ENCODE measurements at places on chromosomes 3 and 15.

DNA sequence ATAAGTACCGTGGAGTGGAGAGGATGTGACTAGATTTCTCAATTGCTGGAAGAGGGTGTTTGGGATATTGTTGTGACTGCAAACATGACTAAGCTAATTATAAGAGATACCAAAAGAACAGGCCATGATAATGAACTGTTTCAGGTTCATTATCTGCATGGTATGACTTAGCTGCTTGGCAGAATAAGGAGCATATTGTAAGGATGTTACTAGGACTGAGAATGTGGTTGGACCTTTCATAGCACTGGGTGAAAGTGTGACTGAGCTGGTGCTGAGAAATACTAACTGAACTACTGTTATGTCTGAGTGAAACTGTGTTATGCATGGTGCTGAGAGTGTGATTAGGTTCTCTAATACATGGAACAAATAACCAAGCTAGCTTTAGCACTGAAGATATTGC lies 11.0 kb downstream of the SCN10A start:
- no peak for DNase-seq

DNA sequence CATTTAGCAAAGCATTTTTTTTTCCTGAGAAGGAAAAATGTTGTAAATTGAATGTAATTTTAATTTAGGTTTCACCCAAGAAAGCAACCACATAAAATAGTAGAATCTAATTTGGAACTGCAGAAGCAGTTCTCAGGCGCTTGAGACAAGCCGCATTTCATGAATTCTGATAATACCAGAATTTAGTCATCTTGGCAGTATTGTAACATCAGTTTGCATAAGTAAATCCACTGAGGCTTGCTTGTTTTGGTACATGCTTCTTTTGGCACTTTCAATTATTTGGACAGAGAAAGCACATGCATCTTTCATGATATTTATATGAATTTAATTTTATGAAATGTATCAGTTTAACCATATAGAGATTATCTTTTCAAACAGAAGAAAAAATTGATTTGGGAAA lies 389.7 kb upstream of the ROBO1 start:
- no peak for DNase-seq

DNA sequence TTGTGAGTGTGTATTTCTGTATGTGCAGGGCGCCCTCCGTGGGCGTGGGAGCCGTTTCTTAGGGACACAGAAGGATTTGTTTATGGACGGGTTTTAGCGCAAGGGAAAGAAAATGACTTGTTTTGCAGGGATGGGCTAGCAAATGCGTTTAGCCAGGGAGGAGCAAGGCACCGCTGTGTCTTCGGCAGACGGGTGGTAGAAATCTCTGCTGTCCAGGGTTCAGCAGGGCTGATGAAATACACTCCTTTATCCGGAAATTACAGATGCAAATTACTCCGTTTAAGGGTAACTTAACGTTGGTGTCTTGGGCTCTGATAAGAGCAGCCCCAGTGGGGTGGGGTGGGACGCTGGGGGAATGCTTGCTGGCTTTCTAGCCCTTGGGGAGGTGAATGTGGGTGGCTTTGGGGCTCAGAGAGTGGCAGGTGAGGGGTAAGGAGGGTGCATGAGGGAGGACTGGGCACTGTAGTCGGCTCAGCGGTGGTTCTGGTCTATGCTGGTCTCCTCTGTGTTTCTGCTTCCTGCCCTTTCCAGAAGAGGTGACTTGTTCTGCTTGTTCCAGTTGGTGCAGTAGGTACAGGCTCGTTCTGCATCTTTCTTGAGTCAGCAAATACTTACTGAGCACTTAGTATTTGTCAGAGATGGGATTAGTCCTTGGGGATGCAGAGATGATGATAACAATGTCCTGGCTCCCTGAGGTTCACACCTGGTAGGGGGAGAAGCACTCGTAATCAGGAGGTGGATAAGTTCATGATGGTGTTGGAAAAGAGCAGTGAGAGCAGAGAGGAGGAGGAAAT lies 954 bp downstream of the SV2B start:
- DNase-seq = no peak

GRCh38 chr3:114405202-114405990 lies 111.6 kb downstream of the TIGIT start:
- DNase-seq = no peak

GRCh38 chr3:126746395-126747177 lies 42.5 kb downstream of the CHCHD6 start:
- no peak for DNase-seq

DNA sequence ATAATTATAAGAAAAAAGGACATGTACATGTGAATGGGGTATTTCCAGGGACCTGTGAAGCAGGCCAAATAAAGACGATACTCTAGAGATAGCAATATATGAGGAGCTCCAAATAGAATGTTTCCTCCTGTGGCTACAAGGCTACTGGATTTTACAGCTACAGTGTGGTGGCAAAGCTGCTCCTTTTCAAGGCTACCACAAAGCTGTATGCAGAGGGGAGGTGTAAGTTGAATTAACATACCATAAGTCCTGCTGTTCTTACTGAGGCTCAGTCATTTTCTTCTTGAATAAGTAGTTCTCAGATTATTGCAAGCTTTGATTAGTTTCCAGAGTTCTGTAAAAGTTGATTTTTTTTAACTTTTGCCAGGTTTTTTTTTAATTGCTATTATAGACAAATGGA lies 1184.6 kb upstream of the EPHA6 start:
- no peak for DNase-seq

DNA sequence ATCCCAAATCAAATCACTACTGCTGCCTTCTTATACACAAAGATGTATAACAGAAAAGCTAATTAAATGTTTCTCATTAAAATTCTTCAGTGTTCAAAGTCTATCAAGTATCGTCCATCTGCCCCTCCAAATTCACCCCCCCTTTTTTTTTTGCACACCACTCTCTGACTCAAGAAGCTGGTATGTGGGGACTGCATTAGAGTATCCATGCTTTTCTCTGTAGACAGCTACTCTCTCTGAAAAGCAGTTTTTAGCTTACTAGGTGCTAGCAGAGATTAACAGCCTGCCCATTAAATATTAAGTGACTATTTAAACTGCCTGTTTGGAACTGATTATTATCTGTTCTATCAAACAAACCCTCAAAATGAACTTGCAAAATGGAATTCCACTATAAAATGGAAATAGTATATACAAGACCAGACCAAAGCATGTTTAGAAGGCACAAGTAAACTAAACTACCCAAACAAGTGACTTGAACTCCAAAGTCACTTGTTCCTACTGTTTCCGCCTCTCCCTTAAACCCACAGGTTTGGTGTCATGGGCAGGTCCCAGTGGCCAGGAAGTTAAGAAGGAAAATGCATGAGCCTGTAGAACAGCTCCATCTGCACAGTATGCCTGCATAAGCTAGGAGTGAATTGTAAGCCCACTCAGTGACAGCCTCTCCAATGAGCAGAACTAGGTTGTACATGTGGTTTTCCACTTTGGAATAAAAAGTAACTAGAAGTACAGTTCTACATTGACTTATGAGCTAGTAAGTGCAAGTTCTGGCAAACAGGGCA lies 32.5 kb downstream of the GBE1 start:
- DNase-seq = no peak

DNA sequence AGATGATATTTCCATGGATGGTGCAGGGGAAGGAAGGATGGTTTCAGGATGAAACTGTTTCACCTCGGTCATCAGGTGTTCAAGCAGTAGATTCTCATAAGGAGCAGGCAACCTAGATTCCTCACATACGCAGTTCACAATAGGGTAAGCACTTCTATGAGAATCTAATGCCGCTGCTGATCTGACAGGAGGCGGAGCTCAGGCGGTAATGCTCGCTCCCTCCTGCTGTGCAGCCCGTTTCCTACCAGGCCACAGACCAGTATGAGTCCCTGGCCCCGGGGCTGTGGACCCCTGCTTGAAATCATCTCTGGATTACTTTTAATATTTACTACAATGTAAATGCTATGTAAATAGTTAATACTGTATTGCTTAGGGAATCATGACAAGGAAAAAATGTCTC lies 241.8 kb downstream of the ROBO2 start:
- no peak for DNase-seq

GRCh38 chr15:63826528-63826927 lies 7.2 kb downstream of the HERC1 start:
- DNase-seq = peak; percentile 33

GRCh38 chr15:40737048-40737447 lies 18.0 kb downstream of the RMDN3 start:
- DNase-seq = no peak

- no peak for DNase-seq
These were observed 12.8 kb downstream of the APOD start for GRCh38 chr3:195570912-195571311.

DNA sequence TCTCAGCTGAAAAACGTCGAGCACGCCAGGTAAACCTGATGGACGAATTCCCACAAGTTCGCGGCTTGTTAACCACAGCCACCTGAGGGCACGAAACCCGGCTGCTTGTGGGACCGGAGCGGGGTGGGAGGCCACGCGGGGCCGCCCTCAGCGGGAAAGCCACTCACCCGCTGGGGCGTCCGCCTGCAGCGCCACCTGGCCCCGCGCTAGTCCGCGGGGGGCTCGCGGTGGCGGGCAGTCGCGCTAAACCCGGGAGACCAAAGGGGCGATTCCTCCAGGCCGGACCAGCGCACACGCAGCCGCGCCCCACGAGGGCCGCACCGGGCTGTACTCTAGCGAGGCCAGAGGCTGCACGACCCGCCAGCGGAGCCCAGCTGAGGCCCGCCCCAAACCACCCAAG lies 15.7 kb upstream of the CFAP161 start:
- no peak for DNase-seq

DNA sequence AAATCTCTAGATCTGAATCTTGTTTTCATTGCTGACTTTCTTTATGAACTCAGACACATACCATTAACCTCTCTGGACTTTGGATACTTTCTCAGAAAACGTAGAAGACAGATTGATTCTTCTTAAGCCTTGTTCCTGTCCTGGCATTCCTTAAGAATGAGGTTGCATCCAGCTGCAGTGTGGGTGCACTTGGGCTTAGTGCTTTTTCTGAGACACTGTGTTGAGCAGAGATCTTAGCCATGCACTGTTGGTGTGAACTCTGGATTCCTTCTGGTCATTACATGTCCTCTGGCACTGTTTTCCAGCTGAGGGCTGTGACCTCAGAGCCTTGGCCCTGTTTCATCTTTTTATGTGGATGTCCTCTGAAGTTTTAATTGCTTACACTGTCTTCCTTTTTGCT lies 428.3 kb downstream of the CNTN4 start:
- no peak for DNase-seq

DNA sequence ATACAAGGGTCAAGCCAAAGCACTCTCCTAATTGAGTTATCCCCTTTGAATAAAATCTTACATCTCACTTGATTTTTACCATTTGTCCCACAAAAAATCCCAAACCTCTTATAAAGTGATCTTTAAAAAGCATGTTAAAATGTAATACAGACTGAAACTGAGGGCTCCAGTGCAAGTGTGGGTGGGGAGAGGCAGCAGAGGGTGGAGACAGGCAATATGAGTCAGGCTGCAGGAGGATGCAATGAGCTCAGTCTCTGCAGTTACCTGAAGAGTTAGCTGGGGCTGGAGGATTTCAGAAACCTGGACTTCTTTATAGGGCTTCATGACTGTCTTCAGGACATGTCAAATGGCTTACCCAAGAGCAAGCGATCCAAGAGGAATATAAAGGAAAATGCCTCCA lies 14.2 kb upstream of the COLQ start:
- DNase-seq = peak; percentile 52

GRCh38 chr15:70238917-70239316 lies 141.2 kb upstream of the TLE3 start:
- no peak for DNase-seq

GRCh38 chr15:62922514-62922913 lies 120.0 kb upstream of the TPM1 start:
- DNase-seq = no peak

- no peak for DNase-seq
These were observed 1.4 kb upstream of the HCN4 start for GRCh38 chr15:73370151-73370550.

DNA sequence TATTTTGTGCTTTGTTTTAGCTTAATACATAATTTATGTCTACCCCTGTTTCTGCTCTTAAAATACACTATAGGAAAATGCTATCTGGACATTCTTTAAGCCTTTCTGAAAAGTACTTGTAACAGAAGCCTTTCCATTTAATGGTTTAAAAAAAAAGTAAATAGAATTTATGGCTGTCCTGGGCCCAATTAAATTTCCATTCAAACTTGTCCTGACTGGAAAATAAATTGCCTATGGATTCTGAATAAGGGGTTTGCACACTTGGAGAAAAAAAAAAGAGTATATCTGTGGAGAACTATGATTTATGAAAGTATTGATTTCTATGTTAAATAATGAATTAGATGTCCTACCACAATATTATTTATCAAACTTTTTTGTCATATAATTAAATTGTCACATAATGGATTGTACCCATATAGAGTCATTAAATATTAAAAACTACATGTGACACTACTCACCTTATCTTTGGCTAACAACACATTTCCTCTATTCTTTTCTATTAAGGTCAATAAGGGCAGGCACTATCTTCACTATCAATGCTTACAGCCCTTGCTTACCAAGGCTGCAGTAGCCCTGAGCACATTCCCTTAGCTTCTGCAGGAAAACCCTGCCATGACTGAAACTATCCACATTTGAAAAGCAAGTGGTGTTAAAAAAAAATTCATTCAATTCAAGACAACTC lies 396.1 kb upstream of the ROBO2 start:
- DNase-seq = no peak

DNA sequence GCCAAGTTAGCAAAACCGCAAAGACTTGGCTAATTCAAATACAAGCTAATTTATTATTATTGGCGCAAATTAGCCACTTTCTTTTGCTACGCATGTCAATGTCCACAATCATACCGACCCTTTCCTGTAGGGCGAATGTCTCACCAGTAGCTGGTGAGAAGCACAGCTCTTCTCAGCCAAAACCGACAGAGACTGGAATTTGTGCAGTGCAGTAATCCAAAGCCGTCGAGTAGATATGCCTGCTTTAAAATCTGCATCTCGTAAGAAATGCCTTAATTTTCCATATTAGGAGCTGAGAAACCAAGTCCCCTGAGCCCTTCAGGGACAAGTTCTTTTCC lies 614 bp upstream of the MINDY2 start:
- DNase-seq = no peak

GRCh38 chr3:64097920-64098319 lies 74.6 kb upstream of the PSMD6 start:
- no peak for DNase-seq

DNA sequence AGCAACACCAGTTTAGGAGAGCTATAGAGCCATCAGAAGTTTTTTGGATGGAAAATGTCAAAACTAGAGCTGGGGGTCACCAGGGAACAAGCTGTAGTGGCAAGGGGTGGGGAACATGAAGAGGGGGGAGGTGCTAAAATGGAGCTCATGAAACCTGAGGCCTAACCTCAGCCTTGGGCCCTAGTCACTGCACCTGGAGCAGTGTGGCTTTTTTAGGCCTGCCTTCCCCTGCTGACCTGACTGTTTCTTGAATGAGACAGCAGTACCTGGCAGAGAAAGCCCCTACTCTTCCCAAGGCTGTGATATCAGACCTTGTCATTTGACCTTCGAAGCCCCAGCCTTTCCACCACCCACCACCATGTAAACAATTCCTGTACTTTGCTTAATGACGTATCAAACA lies 383.5 kb downstream of the EPHB1 start:
- no peak for DNase-seq

- DNase-seq = no peak
These were observed 150.4 kb downstream of the TIGIT start for GRCh38 chr3:114444216-114444615.

- DNase-seq = no peak
These were observed 7.3 kb downstream of the KIF23 start for GRCh38 chr15:69421498-69421897.
